ENCODE measurements at places on chromosomes 5 and 9.

DNA sequence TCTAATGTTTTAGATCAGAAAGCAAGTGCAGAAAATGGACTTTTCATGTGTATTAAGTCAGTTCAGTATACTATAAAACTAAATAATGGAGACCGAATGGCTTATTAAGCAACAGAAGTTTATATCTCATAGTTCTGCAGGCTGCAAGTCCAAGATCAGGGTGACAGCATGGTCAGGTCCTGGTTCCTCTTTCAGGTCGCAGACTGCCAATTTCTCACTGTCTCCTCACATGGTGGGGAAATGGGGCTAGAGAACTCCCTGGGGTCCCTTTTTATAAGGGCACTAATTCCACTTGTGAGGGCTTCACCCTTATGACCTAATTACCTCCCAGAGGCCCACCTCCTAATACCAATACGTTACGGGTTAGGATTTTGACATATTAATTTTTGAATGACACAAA lies 48.7 kb downstream of the RICTOR start:
- no peak for DNase-seq

DNA sequence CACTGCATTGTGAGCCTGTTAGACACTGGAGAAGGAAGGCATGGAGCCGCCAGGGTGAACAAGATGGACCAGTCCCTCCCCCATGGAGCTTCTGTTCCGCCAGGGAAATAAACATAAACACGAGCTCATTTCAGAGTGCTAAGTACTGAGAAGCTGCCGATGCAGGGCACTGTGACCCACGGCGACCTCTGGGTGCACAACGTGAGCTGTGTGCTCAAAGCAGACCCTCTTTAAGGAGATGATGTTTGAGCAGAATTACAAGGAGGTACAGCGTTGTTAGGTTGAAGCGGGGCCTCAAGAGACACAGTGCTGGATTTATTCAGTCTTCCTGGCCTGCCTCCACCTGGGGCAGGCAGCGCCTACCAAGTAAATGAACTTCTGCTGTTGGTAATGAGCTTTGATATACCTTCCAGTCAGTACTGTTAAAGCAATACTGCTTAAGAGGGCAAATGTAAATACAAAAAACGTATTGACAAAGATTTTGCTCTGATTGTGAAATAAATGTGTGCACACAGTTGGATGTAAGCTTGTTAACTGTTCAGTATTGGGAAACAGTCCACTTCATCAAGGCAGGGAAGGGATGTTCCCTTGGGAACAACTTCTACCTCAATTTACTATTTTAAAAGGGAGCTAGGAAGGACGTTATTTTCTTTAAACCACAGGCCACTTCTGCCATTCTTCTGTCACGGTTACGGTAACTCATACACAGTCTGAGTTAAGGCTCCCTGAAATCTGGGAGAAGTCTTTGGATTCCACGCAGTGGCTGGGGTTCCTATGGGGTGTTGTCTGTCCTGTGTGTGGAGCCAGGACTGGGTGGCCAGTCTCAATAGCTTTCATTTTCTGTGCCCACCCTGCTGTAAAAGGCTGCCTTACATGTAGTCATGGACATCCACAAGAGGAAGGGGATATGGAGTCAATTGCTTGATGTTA lies 48.9 kb upstream of the DMRT1 start:
- DNase-seq = no peak

DNA sequence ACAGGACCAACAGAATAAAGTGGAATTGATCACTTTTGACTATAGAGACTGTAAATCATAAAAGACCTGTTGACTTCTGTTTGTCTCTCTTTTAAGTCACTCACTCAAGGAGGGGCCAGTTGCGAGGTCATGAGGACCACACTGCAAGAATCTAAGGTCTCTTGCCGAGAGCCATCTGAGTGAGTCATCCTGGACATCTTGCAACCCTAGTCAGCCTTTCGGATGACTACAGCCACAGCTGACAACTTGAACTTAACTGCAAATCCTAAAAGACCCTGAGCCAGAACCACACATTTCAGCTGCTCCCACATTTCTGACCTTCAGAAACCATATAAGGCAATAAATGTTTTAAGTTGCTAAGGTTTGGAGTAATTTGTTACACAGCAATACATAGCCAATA lies 129.7 kb upstream of the RAD23B start:
- DNase-seq = no peak

- DNase-seq = no peak
Observed at GRCh38 chr5:80193401-80193800, 62.4 kb downstream of the SERINC5 start.

- DNase-seq = no peak
Observed at GRCh38 chr9:76891874-76892273, 14.0 kb downstream of the PRUNE2 start.

- no peak for DNase-seq
Observed at GRCh38 chr5:74257645-74258313, 382.7 kb downstream of the ENC1 start.

GRCh38 chr9:96219026-96219899 lies 82.7 kb downstream of the HSD17B3 start:
- DNase-seq = no peak

DNA sequence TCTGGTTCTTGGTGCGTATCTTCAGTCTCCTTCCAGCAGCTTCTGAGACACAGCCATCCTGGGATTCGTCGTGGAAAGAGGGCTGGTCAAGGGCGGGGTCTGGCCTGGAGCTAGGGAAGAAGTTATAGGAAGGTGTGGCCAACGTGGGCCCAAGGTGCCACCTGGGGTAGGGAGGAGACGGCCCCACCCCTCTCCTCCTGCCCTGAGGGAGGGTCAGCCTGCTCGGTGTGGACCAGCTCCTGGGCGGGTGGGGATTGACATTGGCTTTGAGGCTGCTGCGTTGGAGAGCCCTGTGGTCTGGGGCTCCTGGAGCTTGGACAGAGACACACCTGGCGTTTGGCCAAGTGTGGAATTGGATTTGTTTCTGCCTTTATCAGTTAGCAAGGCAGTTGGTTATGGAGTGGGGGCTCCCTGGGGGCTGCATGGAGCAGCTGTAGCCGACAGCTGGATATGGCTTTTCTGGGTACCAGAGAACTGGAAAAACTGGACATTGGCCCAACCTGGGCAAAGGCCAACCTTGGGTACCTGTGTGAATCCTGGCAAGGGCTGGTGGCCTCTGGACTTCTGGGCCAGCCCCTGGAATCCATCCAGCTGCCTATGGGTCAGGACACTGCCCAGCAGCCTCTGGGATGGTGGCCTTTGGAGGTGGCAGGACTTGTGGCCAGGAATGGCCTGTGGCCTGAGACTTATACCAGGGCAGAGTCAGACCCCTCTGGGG lies 75.7 kb upstream of the PPP1R26 start:
- DNase-seq = no peak

- DNase-seq = no peak
Observed at GRCh38 chr5:110478895-110479294, 247.6 kb downstream of the TMEM232 start.

DNA sequence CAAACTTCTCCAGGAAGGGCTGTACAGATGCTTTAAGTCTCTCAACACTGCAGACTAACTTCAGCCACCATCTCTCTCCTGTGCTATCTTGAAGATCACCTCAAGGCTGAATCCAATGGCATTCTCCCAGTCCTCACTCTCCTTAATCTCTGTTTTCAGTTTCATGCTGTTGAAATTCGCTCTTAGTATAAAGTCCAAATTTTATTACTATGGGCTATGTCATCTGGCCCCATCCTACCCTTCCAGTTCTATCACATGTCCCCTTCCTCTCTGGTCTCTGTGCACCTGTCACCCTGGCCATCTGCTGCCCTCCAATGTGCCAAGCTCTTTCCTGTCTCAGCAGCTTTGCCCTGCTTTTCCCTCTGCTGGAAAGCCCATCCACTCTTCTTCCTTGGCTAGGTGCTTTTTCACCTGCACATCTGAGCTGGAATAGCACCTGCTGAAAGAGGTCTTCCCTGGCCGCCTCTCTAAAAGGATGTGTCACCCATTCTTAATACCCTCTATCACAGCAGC lies 284.7 kb upstream of the MAP3K1 start:
- DNase-seq = no peak

DNA sequence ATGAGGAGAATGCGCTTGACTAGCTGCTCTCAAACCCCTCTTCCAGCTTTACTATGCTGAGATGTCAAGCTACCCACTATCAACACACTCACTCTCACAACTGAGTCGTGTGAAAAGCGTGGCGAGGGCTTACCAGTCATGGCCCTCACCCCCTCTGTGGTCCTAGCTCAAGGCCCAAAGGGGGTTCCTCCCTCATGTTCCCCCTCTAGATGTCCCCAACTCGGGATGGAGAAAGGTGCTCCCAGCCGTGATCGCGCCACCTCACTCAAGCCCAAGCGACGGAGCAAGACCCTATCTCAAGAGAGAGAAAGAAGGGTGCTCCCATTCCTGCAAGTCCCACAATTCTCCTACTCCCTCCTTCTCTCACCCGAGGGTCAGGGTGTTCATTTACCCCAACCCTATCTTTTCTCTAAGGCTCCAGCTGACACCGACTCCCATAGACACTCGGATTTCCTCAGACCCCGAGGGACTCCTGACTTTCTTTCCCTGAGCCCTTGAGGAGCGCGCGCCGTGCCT lies 559 bp downstream of the SLC38A9 start:
- no peak for DNase-seq

GRCh38 chr5:107442452-107442851 lies 228.3 kb downstream of the EFNA5 start:
- DNase-seq = no peak

DNA sequence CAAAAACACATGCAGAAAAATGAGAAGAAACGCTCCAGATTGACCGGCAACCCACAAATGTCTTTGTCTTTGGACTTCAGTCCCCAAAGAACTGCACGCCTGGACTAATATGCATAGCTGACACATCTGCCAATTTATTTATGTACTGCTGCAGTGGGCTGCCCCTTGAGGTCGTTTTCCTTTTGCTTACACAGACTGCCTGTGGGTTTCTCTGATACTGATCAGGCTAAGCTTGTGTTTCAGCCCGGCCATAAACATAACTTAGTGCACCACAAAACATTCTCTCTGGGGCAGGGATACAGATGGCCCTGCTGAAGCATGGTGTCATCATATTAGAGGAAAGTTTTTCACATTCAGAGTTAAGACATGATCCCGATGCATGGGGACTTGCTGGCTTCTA lies 75.4 kb downstream of the NUDT12 start:
- no peak for DNase-seq

DNA sequence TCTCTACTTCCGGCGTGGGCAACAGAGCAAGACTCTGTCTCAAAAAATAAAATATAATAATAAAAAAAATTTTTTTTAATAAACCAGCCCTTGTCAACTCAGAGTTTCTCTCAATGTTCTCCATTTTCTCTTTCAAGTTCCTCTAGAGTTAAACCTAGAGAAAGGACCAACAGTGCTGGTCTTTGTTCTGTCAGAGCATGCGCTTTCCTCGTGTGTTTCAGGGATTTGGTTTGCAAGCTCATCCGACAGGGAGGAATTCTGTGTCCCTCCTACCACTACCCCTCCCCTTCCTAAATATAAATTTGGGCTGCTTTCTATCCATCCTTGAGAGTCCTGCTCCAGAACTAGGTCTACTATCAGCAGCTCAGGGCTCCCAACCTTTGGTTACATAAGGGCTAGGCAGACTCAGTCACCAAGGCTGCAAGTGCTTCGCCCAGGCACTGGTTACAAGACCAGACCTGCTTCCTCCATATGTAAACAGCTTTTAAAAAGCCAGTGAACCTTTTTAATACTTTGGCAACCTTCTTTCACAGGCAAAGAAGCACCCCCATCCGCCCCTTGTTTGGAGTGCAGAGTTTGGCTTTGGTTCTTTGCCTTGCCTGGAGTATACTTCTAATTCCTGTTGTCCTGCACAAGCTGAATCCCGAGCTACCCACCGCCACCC lies 13.5 kb downstream of the SETX start:
- no peak for DNase-seq

DNA sequence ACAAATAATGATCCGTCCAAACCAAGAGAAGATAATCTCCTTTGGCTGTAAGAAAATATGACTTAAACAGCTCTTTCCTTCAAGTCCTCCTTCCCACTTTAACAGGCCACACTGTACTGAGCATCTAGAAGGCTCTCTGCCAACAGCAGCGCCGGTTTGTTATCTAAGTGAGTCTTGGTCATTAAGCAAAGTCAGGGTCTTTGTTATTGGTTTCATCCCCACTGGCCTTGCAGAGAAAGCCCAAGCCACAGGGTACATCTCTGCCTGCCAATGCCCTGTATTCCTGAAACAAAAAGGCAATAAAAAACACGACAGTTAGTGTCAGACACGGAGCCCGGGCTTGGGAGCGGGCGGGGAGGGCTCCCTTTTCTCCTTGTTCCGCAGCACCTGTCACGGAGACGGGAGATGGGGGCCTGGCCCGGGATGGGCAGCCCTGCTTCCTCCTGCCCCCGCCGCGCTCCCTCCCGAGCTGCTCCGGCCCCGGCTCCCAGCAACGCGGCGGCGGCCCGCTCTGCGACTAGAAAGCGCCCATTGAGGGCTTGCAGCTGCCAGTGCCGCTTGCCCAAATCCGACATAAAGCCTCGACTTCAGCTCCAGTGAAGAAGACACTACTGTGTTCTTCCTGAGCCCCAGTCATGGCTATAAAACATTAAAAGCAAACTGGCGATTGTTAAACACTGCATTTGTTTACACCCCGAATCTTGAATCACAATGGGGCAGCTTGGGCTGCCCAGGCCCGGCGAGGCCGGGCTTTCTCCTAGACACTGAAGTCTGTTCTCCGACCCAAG lies 28.1 kb upstream of the PIK3R1 start:
- no peak for DNase-seq

- DNase-seq = no peak
Observed at GRCh38 chr5:140312067-140312790, 9.3 kb upstream of the PFDN1 start.

- DNase-seq = no peak
Observed at GRCh38 chr5:105952875-105953274, 1717.9 kb downstream of the EFNA5 start.

DNA sequence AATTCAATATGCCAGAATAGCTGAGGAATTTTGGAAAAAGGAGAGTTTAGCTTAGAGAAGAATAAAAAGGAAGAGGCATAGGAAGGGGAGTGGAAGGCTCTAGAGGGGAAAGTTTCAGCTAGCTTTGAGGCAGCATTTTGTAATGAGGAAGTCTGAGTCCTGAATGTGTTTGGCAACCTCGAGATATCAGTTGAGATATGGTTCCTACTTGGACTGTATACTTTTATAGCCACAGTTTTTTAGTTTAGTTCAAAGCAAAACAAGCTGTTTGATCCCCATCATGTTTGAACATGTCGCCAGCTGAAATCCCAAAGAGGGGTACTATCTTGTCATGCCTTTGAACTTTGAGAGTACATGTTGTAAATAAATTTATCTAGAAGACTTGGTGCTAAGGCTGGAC lies 559.0 kb upstream of the FTMT start:
- no peak for DNase-seq

- DNase-seq = no peak
Observed at GRCh38 chr5:39665328-39665727, 240.5 kb upstream of the DAB2 start.

DNA sequence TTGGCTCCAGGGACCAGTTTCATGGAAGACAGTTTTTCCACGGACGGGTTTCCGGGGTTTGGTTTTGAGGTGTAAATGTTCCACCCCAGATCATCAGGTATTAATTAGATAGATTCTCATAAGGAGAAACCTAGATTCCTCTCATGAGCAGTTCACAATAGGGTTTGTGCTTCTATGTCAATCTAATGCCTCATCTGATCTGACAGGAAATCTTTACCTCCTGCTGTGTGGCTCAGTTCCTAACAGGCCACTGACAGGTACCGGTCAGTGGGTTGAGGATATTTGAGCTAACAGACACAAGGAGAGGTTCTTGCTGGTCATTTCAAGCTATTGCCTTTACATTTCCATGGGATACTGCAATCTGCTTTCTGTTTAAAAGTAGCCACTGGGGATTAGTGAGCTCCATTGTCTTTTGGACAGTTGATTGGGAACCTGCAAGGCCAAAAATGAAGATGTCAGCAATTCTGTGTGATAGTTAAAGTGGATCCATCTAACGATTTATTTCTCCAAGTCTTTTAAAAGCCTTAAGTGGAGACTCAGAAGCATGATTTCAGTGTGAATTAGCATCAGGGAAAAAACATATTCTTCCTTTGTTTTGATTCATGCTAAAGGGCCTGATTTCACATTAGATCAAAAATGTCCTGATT lies 38.6 kb downstream of the MRPS30 start:
- DNase-seq = no peak
